AG04450 (cell line): ENCODE measurements at places on chromosomes 3 and 15. TPM values are rescaled to one million over a fixed set of nuclear protein-coding genes. Genes with fewer than 3 reads are reported as not detected.

DNA sequence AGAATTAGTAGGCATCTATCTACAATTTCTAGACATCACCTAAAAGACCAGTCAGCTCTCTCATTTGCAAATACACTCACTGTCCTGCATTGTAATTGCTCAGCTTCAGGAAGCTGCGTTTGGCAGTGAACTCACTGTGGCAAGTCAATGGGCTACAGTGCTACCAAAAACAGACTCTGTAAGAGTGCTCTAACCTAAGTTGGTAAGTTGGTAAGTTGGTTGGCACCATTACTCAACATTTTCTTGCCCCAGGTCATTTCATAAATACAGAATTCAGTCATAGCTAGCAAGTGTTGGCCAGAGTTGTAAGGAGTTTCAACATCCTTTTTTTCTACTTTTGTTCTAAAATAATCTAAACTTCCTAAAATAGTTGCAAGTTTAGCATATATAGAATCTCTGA lies 466.3 kb downstream of the NAALADL2 start:
- DNase-seq = no peak

- no peak for DNase-seq
Measured at GRCh38 chr15:95690631-95691340, 639.7 kb upstream of the NR2F2 start.

DNA sequence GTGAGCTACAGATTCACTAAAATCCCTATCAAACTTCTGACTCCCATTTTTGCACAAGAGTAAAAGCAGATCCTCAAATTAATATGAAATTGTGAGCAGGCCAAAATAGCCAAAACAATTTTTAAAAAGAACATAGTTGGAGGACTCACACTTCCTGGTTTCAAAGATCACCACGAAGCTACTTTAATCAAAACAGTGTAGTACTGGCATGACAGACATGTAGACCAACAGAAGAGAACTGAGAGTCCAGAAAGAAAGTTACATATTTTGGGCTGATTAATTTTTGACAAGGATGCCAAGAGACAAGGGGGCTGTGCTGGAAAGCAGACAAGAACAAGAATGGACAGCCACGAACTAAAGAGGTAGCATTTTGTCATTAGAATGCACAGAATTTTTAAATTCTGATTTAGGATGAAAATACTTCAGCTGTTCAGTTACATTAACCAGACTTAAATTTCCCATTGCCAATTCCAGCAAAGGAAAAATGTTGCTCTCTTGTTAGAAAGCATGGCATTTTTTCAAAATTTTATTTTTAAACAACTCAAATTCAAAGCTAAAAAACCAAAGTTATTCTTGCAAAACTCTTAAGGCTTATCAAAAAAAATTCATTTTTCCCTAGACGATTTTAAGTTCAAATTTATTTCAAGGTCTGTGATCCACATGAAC lies 14.0 kb downstream of the RYK start:
- no peak for DNase-seq

The SLC2A2 gene
- not detected in 2 replicates for polyA plus RNA-seq

- DNase-seq = no peak
Measured at GRCh38 chr3:147359177-147360050, 46.9 kb downstream of the ZIC4 start.

The C3orf20 gene
- not detected in 2 replicates for polyA plus RNA-seq

DNA sequence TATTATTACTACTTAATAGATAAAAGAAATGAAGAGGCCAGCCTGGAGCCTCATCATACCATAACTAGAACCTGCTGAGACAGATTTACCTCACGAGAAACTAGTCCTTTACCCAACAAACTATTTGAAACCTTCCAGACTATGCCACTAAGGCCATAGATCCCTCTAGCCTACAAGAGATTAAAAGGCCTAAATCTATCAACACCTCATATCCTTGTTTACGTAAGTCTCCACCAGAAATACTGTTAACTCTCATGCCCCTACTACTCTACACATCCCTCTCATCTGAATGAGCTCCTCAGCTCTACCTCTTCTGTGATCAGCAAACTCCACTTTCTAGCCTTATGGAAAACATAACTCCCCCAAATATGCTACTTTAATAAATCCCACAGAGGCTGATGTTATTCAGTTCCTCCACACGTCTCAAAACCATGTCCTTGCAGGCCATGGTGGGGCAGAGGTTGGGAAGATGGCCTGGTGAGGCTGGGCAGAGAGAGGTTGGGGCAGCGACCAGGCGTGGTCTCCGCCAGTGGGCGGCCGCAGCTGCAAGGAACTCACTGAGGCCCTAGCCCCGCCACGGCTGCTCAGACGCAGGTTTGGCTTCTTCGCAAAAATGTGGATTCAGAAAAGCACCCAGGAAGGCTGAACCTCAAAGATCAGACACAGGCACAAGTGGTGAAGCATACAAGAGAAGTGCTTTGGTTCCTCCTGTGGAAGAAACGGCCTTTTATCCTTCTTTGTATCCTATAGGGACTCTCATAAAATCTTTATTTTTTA lies 65.8 kb downstream of the GSK3B start:
- no peak for DNase-seq

DNA sequence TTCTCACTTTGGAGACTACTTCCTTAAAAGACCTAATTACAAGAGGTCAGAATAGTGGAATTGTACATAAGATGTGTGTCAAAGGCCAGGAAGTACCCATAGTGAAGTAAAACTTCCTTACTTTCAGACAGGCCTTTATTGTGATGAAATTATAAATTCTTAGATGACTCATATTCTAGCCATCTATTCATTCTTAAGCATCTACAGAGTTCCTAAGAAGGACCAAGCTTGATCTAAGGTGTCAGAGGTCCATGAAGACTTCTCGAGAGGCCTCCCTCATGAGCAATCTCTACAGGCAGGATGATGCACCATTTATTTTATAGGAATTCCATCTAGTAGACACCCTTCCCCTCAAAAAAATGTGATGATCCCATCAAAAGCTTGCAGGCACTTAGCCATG lies 493.3 kb downstream of the MAGI1 start:
- DNase-seq = no peak

GRCh38 chr3:50324351-50325112 lies 2.0 kb upstream of the HYAL2 start:
- peak; percentile 42 for DNase-seq

DNA sequence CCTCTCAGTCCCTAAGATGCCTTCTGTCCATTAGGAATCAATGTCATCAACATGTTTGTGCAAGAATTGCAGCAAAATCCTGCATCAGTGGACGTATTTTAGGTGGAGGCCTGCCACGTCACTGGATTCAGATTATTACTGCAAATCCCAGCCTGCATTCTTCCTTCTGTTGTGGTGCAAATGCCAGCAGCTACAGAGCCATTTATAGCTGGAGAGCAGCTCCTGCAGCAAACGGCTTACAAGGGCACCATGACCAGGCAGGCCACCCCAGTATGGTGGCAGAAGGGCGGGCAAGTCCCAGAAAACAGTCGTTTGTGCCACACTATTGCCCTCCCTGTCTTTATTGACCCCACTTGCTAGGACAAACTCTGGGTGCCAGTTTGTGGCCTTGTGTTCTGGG lies 74.7 kb downstream of the SNRK start:
- no peak for DNase-seq

DNA sequence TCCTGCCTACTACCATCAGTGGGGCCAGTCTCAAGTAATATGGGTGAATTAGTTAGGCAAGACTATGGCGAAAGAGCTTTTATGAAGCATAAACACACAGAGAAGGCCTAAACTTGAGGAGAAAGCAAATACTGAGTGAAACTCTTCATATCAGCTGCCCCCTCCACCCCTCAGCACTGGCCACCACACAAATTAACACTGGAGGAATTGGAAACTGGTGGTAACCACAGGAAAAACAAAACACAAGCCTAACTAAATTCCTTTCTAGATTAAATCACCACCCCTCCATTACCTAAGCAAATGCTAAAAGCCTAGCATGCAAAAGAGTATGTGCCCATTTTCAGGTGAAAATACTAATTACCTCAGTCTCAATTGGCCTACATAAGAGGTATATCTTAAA lies 774.7 kb upstream of the NECTIN3 start:
- DNase-seq = no peak

DNA sequence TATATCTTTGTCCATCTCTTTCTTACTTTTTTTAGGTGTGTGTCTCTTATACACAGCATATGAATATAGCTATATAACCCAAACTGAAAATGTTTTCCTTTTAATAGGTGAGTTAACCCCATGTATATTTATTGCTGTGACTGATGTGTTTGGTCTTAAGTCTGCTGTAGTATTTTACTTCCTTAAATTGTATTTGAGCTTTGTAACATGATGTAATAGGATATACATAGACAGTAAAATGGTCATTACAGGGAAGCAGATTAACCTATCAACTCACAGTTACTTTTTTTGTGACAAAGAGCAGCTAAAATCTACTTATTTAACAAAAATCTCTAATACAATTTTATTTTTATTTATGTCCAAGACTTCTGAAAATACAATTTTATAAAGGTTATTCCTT lies 51.8 kb upstream of the CDAN1 start:
- DNase-seq = no peak

DNA sequence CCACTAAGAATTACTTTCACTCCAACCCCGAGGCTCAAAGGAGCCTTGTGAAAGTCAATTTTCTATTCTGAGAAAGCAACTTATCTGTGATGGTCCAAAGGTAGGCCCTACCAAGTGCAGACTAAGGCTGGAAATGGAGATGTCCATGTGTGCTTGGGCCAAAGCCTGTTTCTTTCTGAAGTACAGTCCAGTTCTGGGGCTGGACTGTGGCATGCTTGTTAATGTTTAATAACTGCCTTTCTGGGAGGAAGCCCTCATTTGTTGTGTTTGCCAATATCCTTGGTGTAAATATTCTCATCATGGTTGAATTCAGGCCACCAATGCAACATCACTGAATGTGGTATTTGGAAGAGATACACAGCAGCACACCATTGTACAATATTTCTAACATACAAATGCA lies 182.3 kb upstream of the BCL6 start:
- DNase-seq = no peak

The PPP2R3A gene
- 19.8 and 26.6 TPM in 2 replicates for polyA plus RNA-seq

The GOLGA6B gene
- polyA plus RNA-seq = not detected in 2 replicates

- DNase-seq = no peak
Measured at GRCh38 chr3:6716420-6716819, 144.5 kb upstream of the GRM7 start.

- DNase-seq = no peak
Measured at GRCh38 chr3:87363721-87364120, 87.3 kb upstream of the POU1F1 start.

- no peak for DNase-seq
Measured at GRCh38 chr3:177932750-177933660, 603.2 kb upstream of the KCNMB2 start.
